ENCODE measurements at places on chromosomes 16 and 17. TPM values are rescaled to one million over a fixed set of nuclear protein-coding genes. Genes with fewer than 3 reads are reported as not detected.

The ITGAX gene
- total RNA-seq, result 142 TPM

The CDK5R1 gene
- total RNA-seq, result 3.5 TPM

The PIPOX gene
- total RNA-seq, result 2.0 TPM

The NLRC3 gene
- 96.4 TPM for total RNA-seq

The GINS2 gene
- 39.6 TPM for total RNA-seq

The TBC1D3I gene
- 0.69 TPM for total RNA-seq

The VMO1 gene
- not detected for total RNA-seq

The CARD14 gene
- not detected for total RNA-seq

The MATCAP1 gene
- total RNA-seq, result 79.1 TPM

The SOST gene
- total RNA-seq, result not detected

The TBX6 gene
- total RNA-seq, result 0.68 TPM

The SLC25A39 gene
- total RNA-seq, result 123 TPM

The PLEKHG4 gene
- total RNA-seq, result 23.0 TPM

The OR4D1 gene
- 0.66 TPM for total RNA-seq

The FASN gene
- total RNA-seq, result 184 TPM

The PPP1R27 gene
- not detected for total RNA-seq

The KRT25 gene
- not detected for total RNA-seq

The ZG16 gene
- total RNA-seq, result not detected

The HS3ST6 gene
- not detected for total RNA-seq

The KRTAP1-5 gene
- not detected for total RNA-seq

The CPHXL2 gene
- total RNA-seq, result not detected

The NME4 gene
- 45.0 TPM for total RNA-seq

The CDRT15 gene
- total RNA-seq, result not detected

The CNGB1 gene
- not detected for total RNA-seq
